CD4-positive, alpha-beta T cell treated with Interleukin-4 for 1 hour (primary cell): ENCODE measurements at places on chromosomes 7 and 10.

GRCh38 chr7:24745355-24745754, 11.9 kb downstream of the GSDME start:
- no peak for DNase-seq

GRCh38 chr10:12594448-12594944, 245.1 kb downstream of the CAMK1D start:
- DNase-seq = peak; percentile 49

DNA sequence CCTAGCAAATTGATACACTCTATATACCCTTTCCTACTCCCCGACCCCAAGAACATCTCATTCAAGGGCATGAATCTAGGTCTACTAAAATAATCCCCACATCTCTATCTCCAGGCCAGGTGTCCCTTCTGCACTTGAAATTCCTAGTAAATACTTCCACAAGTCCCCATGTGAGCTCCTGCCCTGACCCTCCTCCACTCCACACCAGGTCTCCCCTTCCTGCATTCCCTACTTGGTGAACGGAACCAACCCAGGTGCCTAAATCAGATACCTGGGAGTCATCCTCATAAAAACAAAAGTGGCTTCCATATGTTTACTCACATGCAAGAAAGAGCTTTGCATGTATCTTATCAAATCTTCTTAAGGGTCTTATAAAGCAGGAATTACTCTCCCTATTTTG, 69.2 kb downstream of the COA1 start:
- DNase-seq = no peak

GRCh38 chr7:110921595-110922151, 169.3 kb upstream of the LRRN3 start:
- DNase-seq = no peak
